RPMI8226 (cell line): ENCODE measurements at places on chromosomes 12 and 14.

- DNase-seq, result no peak
Observed at GRCh38 chr12:125125271-125125670, 60.0 kb downstream of the AACS start.

- DNase-seq, result no peak
Observed at GRCh38 chr12:52435659-52435999, 1.5 kb upstream of the KRT75 start.

GRCh38 chr14:101625336-101626097 lies 64.2 kb downstream of the DIO3 start:
- DNase-seq, result no peak

DNA sequence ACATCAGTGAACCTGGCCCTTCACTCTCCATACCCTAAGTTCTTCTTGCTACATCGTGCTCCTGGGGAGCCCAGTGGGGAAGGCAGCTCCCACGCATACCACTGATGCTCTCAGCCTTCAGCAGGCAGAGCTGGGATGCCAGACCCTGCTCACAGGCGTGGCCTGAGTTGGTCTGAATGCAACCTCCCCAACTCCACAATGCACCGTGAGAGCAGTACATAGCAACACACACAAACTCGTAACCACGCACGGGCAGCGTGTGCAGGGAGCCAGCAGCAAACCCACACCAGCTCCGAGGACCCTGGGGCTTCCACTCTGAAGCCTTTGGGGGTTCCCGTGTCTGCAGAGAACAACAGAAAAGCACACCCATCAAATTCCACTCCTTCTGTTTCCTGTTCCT lies 37.3 kb downstream of the ANO2 start:
- DNase-seq, result no peak

GRCh38 chr12:119959435-119959834 lies 29.6 kb upstream of the BICDL1 start:
- DNase-seq, result no peak

- DNase-seq, result no peak
Observed at GRCh38 chr12:8499616-8500015, 13.7 kb upstream of the CLEC4D start.

- DNase-seq, result no peak
Observed at GRCh38 chr14:71597287-71597920, 334.8 kb upstream of the RGS6 start.

DNA sequence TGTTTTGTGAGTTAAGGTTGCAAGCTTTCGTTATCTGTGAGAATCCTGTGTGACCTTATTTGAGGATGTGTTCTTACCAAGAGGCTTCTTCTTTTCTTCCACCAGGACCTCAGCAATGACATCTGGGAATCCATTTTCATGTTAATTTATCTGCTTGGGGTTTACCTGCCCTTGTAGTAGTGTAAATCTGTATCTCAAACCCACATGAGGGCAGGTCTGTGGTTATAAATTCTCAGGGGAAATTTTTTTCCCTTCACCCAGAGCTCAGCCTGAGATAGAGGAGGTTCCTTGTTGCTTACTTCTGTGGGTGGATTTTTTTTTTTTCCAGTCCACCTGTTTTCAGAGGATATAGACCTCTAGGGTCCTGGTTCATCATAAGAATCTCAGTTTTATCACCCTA lies 70.8 kb downstream of the AKAP6 start:
- DNase-seq, result no peak

GRCh38 chr12:132503618-132504204 lies 13.8 kb downstream of the FBRSL1 start:
- no peak for DNase-seq

DNA sequence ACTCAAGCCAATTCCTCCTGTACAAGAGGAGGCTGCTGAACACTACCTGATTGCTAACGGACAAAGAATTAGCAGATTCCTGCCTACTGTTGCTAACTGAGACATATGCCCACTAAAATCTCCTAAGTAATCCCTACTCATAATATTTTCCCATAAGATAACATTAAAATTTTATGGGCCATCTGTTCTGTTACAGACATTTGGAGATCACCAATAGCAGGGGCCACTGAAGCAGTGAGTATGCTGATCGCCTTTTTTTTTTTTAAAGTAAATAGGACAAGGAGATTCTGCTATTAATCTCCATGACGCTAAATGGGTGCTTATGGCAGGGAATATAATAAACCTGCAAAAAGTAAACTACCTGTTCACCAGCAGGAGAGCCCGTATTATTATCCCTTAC lies 292.9 kb downstream of the MED13L start:
- DNase-seq, result no peak

DNA sequence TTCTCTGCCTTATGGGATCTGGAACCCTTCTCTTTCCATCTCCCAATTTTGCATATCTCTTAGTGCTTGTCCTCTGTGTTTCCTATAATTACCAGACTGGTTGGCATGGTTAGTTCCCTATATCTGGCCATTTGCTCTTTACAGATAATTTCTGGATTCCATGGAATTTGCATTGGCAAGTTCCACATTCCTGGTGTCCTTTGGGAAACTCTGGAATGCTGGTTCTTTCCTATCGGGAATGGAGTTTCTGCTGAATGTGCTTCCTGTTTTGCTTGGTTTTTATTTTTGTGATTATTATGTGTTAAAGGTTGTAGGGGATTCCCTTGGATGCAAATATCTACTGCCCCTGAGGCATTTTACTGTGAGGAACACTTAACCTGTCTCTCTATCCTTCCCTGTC lies 193.0 kb upstream of the BTG1 start:
- DNase-seq, result no peak
